ENCODE measurements at places on chromosomes 1 and 21.

- no peak for DNase-seq
Observed at GRCh38 chr1:180912211-180912800, 391 bp upstream of the KIAA1614 start.

- no peak for DNase-seq
Observed at GRCh38 chr1:183259924-183260323, 73.9 kb downstream of the LAMC2 start.

- peak; percentile 80 for DNase-seq
Observed at GRCh38 chr1:202144402-202145067, at the start of gene ARL8A. ARL8A (minus strand) TSS chr1:202144737; CDS start chr1:202144572, 165 bp downstream.

DNA sequence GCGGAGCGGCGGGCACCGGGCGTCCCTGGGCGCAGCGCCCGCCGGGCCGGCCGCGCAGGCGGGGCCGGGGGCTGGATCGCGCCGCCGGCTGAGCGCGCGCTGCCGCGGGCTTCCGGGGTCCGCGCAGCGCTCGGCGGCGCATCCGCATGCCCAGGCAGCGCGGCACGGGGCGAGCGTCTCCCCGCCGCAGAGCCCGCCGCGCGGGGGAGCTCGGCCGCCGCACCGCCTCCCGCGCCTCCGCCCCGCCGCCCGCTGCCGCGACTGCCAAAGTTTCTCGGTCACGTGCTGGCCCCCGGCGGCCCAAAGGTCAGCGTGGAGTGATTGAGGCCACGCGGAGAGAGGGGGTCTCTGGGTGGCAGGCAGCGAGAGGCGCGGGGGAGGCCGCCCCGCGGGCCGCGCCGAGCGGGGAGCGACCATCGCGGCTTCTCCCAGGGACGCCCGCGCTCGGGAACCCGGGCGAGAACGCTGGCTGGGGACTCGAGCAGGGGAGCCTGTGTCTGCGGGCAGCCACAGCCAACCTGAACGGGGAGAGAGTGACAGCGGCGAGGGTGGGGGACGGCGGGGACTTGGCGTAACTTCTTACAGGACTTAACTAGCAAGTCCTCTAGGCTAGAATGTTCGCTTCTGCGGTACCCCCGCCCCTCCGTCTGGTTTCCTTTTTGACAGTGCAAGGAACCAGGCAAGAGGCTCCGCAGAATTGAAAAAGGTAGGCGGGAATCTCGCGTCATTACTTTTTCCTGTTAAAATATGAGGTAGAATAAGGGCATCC is at the start of gene ILDR2:
ILDR2 (minus strand) TSS at position 180 of the 769 bp plus-strand sequence. CDS start 272 bp downstream, outside the sequence.
- DNase-seq, result no peak

Data from HAP-1 (cell line).